MV-4-11 (cell line): ENCODE measurements at places on chromosomes 3 and 15.

- no peak for DNase-seq
Measured at GRCh38 chr3:6022621-6023020, 835.1 kb downstream of the EDEM1 start.

DNA sequence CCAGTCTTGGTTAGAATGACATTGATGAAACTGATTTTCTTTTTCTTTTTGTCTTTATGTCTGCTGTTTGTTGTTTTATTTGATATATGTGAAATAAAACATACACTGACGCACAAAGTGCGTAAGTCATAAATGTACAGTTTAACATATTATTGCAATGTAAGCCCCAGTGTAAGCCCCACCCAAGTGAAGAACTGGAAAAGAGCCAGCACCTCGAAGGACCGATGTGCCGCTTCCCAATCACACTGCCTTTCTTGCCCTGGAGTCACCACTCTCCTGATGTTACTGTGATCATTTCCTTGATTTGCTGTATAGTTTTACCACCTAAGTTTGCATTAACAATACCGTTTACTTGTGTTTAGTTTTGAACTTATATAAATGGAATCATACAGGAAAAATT is 128.4 kb upstream of the LPP start:
- no peak for DNase-seq

DNA sequence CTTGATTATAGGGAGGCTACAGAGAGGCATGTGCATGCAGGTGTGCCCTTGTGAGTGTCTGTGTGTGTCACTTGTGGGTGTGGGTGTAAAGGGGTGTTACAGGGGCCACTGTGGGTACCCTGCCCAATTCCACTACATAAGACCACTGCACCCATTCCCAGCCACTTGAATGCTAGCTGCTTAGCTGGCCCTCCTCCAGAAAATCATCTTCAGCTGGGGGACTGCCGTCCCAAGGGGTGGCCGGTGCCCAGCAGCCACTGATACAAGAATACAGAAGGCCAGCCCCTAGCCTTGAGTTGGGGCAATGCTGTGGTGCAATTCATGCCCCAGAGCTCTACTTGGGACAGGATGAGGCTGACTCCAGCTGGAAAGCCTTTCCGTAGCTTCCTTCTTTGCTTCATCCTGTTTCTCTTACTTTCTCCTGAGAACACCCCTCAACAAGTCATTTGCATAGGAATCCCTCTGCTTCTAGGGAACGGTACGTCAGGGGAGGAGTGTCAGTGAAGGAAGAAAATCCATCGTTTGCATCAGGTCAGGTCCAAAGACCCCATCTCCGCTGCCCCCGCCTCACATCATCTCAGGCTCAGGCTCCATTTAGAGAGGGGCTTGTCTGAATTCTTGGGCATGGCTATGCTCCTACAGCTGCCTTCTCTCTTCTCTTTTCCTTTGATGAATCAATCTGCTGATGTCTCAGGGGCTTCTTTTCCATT is 72.0 kb downstream of the SCN5A start:
- DNase-seq, result no peak

DNA sequence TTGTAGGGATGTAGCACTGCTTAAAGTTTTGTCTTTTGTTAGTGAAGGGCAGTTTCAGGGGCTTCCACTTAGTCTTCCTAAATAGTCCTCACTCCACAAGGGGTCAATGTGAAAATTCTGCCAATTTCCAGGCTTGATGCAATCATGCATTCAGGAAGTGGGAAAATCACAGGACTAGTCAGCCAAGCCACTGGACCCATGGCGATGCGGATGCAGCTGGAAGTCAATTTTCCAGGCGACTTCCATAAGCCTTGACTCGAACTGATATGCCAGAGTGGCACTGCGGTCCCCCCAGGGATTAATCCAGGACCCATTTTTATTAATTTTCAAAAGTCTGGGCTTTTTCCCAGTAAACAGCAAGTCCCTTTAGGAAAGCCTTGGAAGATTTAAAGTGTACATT is 26.1 kb downstream of the GBE1 start:
- DNase-seq, result no peak

DNA sequence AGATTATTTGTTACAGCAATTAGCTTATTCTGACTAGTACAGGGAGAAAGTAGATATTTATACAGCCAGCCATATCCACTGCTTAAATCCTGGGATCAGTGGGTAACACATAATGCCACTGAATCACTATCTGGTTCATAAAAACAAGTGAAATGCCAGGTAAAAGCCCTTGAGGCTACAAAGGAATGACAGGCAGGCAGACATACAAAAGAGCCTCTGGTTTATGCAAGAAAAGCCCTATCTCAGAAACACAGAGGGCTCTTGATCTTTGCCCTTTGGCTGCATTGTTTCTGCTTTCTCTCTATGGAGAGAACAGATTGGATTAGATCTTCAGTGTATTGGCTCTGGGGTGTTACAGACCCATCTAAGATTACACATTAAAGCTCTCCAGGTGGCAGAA is 115.4 kb upstream of the GADL1 start:
- DNase-seq, result no peak

- no peak for DNase-seq
Measured at GRCh38 chr3:14946236-14946635, 1.1 kb upstream of the NR2C2 start.

DNA sequence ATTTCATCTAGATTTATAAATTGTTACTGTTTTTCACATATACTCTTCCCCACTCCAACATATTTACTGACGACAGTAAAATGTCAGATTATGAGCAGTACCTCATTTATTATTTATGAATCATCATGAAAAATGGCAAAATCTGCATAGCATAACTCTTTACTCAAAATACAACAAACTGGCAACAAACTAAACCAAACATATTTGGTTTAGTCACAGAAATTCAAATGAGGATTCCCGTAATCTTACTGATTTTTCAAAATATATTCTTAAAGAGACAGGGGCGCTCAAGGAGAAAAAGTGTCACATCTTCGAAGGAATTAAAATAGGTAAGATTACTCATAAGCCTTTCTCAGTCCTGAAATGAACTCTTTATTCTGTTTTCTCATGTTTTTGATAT is 3.0 kb upstream of the GPR87 start:
- no peak for DNase-seq

GRCh38 chr3:181487236-181487978 is 224.3 kb upstream of the SOX2 start:
- DNase-seq, result no peak

DNA sequence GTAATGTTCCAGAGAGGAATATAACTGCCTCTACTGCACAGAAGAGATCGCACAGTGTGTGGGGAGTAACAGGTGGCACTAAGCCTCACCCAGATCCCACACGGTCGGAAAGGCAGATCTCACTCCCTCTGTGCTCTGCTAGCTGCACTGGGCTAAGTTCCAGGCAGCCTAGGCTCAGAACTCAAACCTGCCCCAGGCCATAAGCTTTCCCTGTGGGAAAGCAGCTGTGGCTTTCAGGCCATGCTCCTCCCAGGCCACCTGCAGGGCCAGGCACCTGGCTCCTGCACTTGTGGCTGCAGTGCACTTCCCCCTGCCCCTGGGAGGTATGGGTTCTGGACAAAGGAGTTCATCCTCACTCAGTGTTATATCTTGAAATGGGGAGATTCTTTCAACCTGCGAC is 27.5 kb downstream of the PCCB start:
- no peak for DNase-seq

- DNase-seq, result no peak
Measured at GRCh38 chr15:47746516-47746915, 29.2 kb downstream of the SEMA6D start.

DNA sequence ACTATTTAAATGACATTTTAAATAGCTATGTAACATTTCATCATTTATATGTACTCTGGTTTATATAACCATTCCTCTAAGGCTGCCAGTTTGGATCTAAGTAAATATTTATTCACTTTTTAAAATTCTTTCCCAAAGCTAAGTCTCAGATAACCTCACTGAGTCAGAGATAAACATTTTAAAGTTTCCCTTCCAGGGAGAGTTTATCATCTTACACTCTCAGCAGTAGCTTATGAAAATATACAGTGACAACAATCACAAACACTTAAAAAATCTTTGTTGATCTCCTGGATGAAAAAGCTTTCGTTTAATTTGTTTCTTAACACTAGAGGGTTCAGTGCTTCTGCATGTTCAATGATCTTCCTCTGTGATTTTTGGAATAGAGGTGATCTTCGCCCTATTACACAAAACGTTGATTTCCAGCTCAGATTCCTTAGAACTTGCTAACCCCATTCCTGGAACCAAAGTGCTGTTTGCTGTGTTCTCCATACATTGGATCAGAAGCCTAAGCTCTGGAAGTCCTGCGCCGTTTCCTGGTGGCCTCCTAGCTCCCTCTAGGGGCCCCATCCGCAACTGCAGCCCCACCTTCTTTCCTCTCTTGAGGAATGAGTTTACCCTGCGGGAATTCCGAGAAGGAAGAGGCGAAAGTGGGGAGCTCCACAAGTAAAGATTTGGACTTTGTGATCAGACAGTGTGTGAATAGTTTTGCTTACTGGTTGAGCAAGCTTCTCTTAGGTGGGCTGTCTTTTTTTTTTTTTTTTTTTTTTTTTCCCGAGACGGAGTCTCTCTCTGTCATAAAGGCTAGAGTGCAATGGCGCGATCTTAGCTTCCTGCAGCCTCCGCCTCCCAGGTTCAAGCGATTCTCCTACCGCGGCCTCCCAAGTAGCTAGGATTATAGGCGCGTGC is 29.3 kb upstream of the SACM1L start:
- DNase-seq, result peak; percentile 21

DNA sequence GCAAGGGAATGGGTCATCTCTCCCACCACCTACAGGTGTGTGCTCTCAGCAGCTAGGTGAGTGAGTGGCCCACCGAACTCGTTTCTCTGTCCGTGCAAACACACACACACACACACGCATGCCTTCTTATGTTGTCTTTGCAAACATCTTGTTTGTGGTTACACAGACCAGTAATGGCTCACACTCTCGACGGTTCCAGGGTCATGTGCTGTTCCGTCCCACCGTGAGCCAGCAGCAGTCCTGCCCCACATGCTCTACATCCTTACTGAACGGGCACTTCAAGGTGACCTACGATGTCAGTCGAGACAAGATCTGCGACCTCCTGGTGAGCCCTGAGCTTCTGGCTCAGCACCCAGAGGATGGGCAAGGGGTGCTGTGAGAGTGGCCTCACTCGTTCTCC is 4.3 kb downstream of the ITIH1 start:
- DNase-seq, result no peak

- DNase-seq, result peak; percentile 56
Measured at GRCh38 chr3:127775398-127776109, 46.8 kb downstream of the MGLL start.

DNA sequence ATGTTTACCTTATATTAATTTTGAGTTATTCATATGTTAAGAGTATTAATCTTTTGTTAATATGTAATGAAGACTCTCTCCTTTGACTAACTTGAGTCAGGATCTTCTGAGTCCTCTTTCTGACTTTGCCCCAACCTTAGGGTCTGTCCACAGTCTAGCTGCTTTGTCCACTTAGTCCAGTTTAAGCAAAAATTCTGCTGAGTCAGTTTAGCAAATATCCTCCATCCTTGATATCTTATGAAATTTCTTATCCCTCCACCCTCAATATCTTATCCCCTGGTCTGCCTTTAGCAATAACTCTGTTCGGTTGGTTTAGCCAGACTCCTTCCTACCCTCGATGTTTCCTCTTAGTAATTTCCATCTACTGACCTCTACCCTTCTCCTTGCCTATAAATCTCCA is 91.7 kb downstream of the DIPK2A start:
- DNase-seq, result no peak

GRCh38 chr15:64480891-64481290 is 20.5 kb downstream of the ZNF609 start:
- no peak for DNase-seq

- DNase-seq, result no peak
Measured at GRCh38 chr3:94614192-94614591, 551.3 kb downstream of the NSUN3 start.

- DNase-seq, result no peak
Measured at GRCh38 chr3:41575724-41576123, 376.4 kb downstream of the CTNNB1 start.

GRCh38 chr3:156483002-156483401 is 71.9 kb downstream of the SSR3 start:
- DNase-seq, result no peak

DNA sequence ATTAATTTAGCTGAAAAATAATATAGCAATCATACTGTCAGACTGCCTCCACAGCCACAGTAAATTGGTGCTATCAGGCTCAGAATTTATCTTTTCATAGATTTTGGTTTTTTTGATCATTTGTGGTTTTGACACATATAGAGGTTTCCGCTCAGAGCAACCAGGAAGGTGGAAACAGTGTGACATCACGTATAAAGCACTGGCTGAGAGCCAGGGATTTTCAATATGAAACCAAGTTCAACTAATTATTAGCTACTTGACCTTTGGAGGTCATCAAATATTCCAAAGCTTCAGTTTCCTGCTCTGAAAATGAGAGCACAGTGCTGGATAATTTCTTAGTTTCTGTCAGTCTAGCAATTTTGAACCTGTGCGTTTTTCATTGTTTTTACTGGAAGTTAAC is 433.8 kb upstream of the SUCLG2 start:
- DNase-seq, result no peak

DNA sequence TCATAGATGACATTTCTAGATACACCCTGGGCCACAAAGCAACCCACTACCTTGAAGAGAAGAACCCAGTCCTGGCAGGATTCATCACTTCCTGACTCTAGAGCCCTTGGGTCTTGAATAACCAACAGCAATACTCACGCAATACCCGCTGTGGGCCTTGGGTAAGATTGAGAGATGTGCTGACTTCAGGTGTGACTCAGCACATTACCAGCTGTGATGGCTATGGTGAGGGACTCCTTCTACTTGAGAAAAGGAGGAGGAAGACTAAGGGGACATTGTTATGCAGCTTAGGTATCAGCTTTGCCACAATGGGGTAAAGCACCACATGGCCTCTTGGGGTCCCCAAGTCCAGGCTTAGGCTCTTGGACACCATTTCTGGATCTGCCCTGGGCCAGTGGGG is 14.9 kb downstream of the C3orf33 start:
- DNase-seq, result peak; percentile 52

GRCh38 chr15:73755481-73755880 is 2.3 kb upstream of the INSYN1 start:
- DNase-seq, result no peak

GRCh38 chr3:35965908-35966307 is 326.6 kb downstream of the ARPP21 start:
- DNase-seq, result peak; percentile 5

DNA sequence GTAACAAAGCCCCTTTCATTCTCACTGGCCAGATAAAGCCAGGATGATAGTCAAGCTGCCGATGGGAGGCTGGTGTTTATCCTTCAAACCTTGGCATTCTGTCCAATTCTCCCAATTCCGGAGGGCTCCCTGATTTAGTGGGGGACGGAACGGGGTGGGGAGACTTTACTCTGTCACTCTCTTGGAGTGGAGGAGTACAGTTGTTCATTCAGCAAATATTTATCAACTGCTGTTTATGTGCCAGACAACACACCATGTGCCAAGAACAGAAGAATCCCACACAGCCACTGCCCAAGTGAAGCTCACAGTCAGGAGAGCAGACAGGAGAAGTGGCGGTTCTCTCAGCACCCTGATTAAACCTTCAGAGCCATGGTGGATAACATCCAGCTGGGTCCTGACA is 63.3 kb downstream of the WNT5A start:
- no peak for DNase-seq
